DMS153 (cell line): ENCODE measurements at places on chromosomes 7 and 10.

GRCh38 chr7:31108097-31108657 lies 56.1 kb downstream of the ADCYAP1R1 start:
- no peak for DNase-seq

- no peak for DNase-seq
These were observed 99.9 kb downstream of the CNTNAP2 start for GRCh38 chr7:146216396-146217041.

GRCh38 chr7:101650579-101651081 lies 21.5 kb upstream of the MYL10 start:
- DNase-seq, result no peak

DNA sequence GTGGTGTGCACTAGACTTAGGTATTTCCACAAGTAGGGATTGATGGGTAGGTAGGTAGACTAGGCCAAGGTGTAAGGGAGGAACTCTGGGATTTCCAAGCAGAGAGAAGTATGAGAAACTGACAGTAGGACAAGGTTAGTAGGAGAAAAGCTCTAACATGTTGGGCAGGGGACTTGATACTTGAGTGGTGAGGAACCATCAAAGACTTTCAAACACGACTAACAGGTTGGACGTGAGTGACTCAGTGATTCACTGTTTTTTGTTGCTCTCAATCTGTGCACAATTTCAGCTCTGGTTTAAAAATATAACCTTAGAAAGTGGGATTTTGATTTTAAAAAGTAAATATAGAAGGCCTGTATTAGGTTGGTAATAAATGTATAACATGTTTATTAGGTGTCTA lies 44.4 kb downstream of the KLHDC10 start:
- no peak for DNase-seq

GRCh38 chr10:7053195-7053594 lies 357.6 kb downstream of the SFMBT2 start:
- no peak for DNase-seq

DNA sequence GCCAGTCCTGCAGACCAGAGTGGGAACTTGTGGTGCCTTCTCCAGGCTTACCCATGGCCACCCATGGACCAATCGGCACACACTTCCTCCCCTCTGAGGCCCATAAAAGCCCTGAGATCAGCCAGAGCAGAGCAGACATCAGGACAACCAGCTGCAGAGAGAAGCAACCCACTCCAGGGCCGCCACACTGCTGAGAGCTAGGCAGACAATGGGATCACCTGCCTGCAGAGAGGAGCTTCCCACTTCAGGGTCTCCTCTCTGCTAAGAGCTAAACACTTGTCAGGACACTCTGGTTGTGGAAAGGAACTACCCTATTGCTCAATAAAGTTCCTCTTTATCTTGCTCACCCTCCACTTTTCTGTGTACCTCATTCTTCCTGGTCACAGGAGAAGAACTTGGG lies 34.0 kb downstream of the C7orf25 start:
- DNase-seq, result no peak

- no peak for DNase-seq
These were observed 118.7 kb downstream of the MAD1L1 start for GRCh38 chr7:2114052-2114451.

- no peak for DNase-seq
These were observed 113.6 kb downstream of the PRLHR start for GRCh38 chr10:118481871-118482270.

GRCh38 chr10:66622050-66622449 lies 303.8 kb upstream of the LRRTM3 start:
- no peak for DNase-seq

DNA sequence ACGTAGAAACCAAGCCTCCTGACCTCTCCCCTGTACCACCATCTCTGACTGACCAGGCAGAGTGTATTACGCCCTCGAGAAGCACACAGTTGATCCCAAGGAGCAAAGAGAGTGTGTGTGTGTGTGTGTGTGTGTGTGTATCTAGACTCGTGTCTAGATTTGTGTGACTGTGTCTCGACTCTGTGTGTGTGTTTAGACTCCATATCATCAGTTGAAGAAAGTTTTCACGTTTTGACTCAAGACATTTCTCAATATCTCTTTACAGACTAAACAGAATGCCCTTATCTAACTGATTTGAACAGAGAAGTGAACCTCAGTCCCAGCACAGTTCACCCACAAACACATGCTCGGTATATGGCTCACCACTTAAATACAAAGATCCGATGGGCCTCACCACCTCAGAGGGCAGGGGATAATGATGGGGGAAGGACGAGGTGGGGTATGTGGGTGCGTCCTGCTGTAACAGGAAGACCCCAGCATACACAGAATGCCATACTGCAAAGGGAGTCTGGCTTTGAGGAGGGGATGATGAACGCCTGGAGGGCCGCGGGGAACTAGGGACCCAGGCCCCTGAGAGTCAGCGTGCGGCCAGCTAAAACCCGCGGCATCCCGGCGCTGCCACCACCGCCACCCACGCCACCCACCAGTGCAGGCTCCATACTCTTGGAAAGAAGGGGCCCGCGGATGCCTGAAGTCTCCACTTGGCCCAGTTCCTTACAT lies 780 bp downstream of the ALDH18A1 start:
- DNase-seq, result no peak

GRCh38 chr10:118621304-118621942 lies 26.0 kb upstream of the PRLHR start:
- DNase-seq, result no peak

DNA sequence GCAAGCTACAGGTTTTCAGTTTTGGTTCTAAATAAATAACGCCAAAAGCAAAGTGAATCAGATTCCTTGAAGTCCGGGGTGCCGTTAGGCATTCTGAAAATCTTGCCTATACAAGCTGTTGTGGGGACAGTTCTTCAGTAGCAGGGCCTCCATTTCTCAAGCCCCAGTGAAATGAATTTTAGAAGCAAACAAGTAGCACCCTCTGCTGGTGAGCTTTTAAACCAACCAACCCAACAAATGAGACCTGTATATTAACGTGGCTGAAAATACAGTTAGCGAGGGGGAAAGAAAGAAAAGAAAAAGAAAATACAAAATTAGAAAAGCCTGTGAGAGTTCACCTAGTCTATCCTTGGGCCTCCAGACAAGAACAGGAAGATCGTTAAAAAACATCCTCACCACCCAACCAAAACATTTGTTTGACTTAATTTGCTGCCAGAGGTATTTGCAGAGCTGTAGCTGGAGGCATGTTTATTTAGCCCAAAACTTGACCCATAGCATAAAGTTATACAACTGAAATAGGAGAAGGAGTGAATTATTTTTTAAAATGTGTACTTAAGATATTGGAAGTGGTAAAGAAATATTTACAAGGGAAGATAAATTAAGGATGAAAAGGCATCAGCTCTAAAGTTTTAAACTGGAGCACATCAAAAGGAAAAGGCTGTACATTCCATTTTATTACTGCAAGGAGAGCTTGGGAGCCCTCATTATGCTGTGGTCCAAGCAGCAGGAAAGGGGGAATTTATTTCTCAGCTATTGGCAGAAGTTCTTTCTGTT lies 98.9 kb downstream of the DYNC1I1 start:
- DNase-seq, result peak; percentile 53

- peak; percentile 91 for DNase-seq
These were observed 139.2 kb downstream of the ETV1 start for GRCh38 chr7:13850185-13850752.

DNA sequence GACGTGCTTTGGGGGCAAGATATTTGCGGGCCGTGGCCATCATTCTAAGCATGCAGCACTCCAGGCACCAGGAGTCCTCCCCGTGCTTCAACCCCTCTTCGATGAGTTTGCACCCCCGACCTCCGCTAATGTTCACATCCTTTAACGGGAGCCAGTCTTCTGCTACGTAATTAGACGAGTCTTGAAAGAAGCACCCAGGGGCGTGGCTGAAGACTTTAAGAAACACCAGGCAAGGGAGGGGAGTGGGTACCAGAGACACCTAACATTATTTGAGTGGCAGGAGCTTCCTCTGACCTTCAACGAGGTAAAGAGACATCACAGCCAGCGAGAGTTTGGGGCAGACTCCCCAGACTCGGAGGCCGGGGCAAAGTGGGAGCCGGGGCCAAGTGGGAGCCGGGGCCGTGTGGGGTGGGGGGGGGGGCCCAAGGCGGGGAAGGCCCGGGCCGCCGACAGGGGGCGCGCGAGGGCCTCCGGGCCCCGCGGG lies 31.1 kb upstream of the TOMM7 start:
- DNase-seq, result no peak

GRCh38 chr10:120436439-120437112 lies 20.5 kb upstream of the PLPP4 start:
- no peak for DNase-seq

DNA sequence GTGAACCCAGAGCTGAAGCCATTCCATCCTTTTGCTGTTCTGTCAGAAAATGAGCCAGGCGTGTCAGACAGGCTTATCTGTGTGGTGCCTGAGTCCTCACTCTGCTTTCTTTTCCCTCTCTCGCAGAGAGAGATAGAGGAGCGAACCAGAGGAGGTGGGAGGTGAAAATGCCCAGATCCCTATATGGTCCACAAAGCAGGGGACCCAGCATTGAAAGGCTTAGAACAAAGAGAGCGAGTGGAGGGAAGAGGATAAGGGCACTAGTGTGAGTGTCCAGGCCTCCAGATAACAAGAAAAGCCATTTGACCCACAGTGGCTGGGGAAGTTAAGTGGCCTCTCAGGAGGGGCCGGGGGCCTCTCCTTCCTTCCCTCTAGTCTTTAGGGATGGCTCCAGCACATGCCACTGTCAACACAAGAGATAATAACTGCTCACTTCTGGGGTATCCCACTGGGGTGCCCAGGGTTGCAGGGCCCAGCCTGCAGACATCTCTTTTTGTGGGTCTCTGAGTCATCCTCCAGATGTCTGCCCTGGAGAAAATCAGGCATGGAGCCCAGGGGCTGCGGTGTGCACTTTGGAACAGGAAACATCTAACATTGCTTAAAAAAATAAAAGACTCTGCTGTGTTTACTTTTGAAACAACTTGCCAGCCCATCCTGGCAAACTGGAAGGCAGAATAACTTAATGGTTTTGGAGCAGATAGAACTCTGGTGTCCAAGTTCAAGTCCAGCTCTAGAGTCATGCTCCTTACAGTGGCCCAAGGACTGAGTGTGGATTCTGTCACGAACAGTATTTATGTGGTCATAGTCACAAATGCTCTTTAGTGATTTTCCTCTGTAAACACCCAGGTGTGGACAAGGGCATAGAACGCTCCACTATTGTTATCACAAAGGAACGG lies 189.5 kb downstream of the CXCL12 start:
- DNase-seq, result no peak

DNA sequence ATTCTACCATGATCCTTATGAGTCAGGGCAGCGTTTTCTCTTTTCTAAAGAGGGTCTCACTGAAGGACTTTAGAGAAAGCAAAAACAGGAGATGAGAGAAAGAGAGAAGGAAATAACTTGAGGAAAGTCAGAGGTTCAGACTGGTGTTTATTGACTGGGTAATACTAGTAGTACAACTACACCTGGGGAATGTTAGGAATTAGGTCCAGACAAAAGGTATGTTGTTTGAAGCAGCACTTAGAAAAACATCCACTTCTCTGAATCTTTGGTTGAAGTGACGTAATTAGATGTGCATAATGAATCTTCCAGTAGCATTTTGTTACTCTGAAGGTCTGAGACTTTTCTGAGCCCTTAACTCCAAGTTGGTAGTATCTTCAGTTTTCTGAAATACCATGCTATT lies 380.3 kb upstream of the LRGUK start:
- no peak for DNase-seq

- no peak for DNase-seq
These were observed 35.0 kb downstream of the ADCY1 start for GRCh38 chr7:45609180-45609579.

DNA sequence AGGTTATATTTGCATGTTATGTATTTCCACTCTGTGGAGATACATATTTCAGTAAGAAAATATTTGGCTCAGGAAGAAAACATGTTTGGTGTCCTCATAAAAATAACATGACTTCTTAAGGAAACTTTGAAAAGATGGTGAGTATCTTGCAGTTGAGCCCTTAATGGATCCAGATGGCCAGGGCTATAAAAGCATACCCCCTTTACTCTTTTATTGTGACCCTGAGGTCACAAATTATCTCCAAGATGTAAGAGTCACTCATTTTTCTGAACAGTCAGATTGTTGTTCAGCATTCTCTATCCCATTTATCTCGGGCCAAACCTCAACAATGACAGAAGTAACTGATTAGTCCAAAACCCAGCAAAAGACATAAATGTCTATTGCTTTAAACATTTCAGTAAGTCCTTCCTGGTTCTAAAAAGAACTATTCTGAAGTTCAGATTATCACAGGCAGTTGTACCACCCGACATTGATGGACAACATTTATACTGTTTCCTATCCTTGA lies 539.4 kb downstream of the PARD3 start:
- no peak for DNase-seq

- peak; percentile 1 for DNase-seq
These were observed 16.2 kb upstream of the FAM204A start for GRCh38 chr10:118358327-118358726.

DNA sequence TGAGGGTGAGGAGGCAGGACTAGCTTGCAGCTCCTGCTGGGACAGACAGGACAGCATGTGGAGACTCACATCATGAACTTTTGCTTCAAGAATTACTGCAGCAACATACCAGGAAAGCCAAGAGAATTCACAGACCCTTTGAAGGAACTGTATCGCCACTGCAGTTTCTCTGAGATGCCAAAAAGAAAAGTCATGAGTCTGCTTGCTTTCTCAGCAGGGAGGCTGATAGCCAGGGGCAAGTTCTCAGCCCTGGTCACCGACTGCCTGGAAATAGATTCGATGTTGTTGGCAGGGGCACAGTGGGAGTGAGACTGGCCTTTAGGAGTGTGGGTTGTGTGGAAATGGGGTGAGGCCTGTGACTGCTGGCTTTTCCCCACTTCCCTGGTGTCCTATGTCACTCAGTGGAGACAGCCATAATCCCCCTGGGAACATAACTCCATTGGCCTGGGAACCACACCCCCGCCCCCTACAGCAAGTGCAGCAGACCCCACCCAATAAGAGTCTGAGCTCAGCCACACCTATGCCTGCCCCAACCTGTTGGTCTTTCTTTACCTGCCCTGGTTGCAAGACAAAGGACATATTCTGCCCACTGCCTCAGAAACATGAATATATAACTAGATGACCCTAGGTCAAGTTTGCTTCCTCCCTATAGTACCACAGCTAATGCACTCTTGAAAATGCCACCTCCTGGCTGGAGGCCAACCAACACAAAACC lies 1.6 kb upstream of the SAMD9 start:
- DNase-seq, result no peak

- DNase-seq, result no peak
These were observed 63.9 kb downstream of the VOPP1 start for GRCh38 chr7:55508221-55509011.

GRCh38 chr7:155455132-155455693 lies 2.7 kb upstream of the EN2 start:
- DNase-seq, result no peak

- DNase-seq, result no peak
These were observed 80.8 kb downstream of the TMEM106B start for GRCh38 chr7:12291870-12292269.

- no peak for DNase-seq
These were observed 472 bp downstream of the PDAP1 start for GRCh38 chr7:99407872-99408378.

DNA sequence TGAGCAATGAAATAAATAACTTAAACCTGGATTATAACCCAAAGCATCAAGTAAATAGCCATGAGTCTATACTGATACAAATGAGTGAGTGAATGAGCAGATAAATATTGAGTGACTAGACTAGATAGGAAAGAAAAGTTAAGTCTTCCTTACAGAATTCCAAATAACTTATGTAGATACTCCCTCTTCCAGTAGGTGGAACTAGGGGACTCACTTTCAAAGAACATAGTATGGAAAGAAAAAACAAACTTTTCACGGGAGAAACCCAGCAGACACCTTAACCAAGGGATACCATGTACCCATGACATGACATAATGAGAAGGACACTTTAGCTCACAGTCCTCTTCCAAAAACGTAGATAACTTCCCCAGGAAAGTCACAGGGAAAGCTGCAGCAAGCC lies 32.2 kb downstream of the CSGALNACT2 start:
- DNase-seq, result no peak
